M059J (cell line): ENCODE measurements at places on chromosomes 2 and 18.
A peak's percentile ranks its signal among the peaks of the same experiment; 100 is the strongest.

DNA sequence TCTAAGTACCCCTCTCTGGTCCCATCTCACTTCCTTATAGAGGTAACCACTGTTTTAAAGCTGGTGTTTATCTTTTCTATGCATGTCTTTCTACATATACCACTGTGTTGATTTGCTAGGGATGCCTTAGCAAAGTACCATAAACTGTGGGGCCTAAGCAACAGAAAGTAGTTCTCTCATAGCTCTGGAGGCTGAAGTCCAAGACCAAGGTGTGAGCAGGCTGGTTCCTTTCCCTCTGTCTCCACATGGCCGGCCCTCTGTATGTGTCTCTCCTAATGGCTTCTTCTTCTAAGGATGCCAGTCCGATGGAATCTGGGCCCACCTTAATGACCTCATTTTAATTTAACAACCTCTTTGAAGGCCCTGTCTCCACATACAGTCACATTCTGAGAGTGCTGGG lies 40.8 kb upstream of the ROCK2 start:
- no peak for DNase-seq

GRCh38 chr2:5145801-5146200 lies 546.4 kb upstream of the SOX11 start:
- no peak for DNase-seq

- peak; percentile 92 for DNase-seq
Measured at GRCh38 chr2:75459565-75460310, 101.0 kb downstream of the EVA1A start.

DNA sequence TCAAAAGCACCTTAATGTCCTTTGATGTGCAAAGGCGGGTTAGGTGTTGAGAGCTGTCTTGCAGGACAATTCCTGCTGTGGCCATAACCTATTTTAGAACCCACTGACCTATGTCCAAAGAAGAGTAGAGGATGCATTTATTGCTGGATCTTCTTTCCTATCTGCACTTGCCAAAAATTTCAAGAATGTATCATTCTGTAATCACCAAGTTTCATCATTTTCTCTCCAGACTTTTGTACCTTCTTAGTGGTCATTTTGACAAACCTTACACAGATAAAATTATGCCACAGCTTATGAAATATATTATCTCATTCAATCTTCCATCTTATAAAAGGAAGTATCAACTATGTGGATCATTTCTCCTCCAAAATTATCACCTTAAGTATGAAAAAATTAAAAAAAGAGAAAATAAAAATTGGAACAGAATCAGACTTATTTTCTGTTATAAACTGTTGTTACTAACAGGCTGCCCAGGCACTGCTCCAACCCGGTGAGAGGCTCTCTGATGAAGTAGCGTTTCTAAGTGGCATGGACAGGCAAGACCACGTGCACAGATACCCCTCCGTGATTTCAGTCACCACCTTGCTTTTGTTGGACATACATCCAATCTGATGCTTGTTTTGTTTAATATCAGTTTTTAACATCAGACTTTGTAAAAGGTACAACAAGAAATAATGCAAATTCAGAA lies 559.9 kb upstream of the ID2 start:
- no peak for DNase-seq

GRCh38 chr2:221517696-221518151 lies 54.4 kb downstream of the EPHA4 start:
- peak; percentile 83 for DNase-seq

GRCh38 chr18:10057894-10058791 lies 144.3 kb downstream of the VAPA start:
- peak; percentile 87 for DNase-seq

DNA sequence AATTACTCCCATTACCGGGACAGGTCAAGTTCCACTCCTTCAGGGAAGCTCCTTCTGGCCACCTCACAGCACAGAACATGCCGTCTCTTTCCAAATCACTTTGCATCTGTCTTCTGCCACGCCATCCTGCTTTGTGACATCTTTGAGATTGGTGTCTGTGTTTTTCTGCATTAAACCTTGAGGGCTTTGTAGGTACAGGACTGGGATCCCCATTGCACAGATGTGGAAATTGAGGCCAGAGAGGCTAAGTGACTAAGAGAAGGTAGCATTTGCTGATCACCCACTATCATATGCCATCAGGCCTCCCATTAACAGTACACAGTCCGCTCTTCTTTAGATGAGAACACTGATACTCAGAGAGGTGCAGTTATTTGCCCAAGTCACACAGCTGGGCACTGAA lies 9.5 kb upstream of the CYP27C1 start:
- DNase-seq: no peak

- DNase-seq: peak; percentile 30
Measured at GRCh38 chr2:209787416-209787815, 15.8 kb downstream of the UNC80 start.

GRCh38 chr2:100919316-100919715 lies 82.8 kb upstream of the RPL31 start:
- no peak for DNase-seq

GRCh38 chr2:72920318-72921087 lies 3.2 kb downstream of the EMX1 start:
- DNase-seq: peak; percentile 22

DNA sequence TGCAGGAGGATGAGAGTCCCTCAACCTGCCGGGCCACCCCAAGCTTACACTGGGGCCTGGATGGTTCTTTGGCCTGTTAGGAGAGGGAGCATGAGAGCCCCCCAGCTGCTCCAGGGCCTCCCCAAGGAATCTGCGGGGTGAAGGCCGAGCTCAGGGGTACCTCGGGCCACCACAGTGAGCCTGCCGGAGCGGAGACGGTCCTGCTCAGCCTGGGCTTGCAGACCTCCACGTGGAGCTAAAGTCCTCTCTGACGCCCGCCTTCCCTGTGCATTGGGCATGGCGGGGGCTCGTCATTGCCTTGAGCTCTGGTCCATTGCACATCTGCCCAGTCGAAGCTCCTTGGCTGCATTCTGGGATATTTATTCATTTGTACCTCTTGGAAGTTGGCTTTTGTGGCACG lies 62.7 kb downstream of the ASB1 start:
- DNase-seq: no peak

DNA sequence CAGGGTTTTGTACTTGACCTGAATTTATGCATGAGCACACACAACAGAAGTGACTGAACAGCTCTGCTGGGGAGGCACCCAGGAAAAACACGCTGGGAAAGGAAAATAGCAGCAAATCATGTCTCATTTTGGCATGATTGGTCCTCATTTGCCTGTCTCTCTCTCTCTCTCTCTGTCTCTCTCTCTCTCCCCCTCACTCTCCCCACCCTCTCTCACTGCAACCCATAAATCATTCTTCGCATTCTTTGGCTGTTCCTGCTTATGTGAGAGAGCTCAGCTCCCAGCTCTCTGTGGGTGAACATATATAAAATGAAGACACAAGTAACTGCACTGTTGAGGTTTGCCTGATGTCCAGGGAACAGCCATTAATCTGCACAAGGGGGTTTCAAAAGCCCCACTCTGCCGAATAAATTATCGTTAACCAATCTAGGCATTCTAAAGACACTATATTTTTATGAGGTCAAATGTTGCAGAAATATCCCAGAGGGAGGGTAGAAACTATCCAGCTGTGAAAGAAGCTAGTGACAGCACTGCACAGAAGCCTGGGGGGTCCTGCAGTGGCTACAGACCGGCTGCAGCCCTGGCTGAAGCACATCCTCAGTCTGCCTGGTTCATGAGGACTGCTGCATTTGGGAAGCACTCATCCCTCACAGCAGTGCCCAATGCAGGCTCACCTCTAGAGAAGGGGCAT lies 260.3 kb downstream of the AFF3 start:
- peak; percentile 87 for DNase-seq

DNA sequence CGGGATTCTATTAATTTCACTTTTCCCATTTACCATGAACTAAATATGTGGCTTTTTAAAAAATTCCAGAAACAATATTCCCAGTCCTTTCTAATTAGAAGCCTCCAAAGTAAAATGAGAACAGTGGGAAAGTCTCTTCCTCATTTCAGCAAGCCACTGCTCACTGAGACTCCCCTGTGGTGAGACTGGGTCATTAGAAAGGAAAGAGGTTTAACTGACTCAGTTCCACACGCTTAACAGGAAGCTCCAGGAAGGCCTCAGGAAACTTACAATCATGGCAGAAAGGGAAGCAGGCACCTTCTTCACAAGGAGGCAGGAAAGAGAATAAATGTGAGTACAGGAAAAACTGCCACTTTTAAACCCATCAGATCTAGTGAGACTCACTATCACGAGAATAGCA lies 258.9 kb upstream of the CHAC2 start:
- DNase-seq: peak; percentile 24

GRCh38 chr2:117801826-117802225 lies 12.7 kb upstream of the DDX18 start:
- no peak for DNase-seq

GRCh38 chr2:223542501-223542900 lies 59.7 kb downstream of the SCG2 start:
- no peak for DNase-seq

DNA sequence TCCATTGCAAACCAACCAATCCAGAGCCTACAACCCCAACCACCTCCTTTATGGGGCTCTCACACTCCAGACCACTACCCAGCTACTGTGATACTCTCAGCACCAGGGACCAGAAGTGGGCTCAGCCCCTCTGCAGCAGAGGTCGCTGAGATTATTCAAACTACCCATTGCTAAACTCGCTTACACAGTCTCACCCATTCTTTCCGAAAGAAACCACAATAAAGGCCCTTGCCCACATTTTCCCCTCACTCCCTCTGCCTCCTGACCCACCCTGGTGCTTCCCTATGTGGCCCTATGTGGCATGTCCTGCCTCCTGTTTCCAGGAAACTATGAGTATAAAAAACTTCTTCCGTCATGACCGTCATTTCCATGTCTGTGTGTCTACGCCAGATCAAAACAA lies 10.7 kb downstream of the TEX51 start:
- DNase-seq: no peak

DNA sequence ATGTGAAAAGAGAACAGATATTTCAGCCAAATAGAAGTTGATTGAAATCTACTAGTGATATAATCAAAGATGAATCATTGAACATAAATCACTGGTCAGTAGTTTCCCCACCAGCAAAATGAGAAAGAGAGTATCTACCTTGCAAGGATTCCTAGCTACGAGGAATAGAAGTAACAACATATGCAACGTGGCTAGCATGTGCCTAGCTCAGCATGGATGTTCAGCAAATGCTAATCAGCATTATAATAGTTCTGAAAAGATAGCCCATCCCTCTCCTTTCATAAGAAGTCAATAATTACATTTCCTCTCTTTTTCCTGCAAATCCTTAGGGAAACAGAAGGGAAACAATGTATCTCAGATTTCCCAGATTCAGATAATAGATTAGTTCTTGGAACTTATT lies 417.2 kb downstream of the SATB2 start:
- DNase-seq: no peak

DNA sequence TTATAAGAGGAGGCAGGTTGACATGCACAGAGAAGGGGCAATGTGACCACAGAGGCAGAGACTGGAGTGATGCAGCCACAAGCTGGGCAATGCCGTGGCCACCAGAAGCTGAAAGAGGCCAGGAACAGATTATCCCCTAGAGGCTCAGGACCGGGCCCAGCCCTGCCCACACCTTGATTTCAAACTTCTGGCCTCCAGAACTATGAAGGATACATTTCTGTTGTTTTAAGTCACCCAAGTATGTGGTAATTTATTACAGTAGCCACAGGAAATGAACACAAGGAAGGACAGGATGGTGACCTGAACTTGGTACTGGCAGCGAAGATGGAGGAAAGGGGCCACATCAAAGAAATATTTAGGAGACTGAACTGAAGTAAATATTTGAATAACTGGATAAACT lies 66.8 kb upstream of the RIOK3 start:
- peak; percentile 76 for DNase-seq

- peak; percentile 26 for DNase-seq
Measured at GRCh38 chr2:96527286-96528005, 9.1 kb upstream of the ARID5A start.

DNA sequence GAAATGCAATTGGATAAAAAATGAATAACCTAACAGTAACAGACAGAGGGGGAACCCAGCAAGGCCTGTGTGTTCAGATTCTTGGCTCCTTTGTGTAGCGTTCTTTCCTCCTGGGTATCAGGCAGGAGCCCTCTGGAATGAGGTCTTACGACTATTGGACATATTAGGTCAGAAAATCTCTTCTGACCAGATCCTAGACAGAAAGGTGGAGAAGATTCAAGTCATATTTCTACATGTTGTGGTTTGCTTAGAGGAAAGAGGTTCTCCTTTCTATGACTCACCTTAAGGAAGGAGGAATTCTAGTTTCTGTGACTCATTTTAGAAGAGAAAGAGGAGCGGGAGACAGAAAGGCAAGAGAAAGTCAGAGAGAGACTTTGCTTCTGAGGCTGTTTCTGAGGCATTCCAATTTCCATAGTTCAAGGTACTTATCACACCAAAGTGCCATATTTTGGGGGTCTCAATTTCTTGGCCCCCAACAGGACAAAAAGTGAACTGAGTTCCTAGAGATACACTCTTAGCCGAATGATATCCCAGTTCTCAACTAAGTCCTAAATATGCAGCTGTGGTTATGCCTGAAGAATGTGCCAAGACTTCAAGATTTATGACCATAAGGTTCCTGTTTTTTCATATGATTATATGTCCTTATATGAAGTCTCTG lies 618.6 kb downstream of the ZEB2 start:
- peak; percentile 89 for DNase-seq

DNA sequence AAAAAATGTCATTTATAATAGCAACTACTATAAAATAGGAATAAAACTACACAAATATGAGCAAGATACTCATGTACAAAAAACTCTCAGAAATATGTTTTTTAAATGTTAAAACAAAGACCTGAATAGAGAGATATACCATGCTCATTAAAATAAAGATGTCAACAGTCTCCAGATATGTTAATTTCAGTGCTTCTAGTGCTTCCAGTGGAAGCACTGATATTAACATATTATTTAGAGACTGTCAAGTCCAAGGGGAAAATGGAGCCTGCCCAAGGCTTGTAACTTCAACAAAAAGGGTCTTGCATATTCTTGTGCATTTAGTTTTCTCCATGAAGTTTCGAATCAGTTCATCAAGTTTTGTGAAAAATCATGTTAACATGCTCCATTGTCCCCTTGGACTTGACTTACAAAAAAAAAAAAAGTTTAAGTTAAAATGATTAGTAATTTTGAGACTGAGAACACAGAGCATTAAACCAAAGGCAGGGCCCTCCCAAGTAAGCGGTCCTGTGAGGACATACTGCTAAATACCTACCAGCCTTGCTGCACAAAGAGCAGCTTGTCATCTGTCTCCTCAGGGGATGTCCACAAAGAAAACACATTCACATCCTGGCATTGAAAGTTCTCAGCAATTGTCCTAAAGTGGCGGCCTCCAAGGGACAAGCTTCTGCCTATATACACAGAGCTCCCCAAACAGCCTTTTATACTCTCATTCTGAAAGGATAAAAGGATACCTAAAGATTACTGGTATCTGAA lies 501.9 kb upstream of the CHAC2 start:
- no peak for DNase-seq

DNA sequence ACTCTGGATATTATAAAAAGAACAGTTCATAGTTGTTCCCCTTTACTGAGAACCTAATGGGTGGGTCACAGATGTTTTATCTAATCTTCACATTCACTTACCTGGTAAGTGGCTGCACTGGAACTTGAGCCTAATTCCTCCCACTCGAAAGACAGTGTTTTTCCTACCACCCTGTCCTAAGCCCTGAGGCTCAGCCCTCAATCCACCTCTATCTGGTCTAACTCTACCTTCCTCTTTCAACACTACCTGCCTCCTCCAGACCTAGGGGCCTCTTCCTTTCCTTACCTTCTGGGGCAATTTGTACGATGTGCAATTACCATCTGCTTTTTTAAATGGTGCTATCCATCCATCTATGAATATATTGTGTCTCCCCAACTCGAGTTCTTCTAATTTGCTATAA lies 9.7 kb upstream of the KIF3C start:
- no peak for DNase-seq

GRCh38 chr2:230765611-230766300 lies 53.1 kb downstream of the CAB39 start:
- DNase-seq: no peak

- DNase-seq: no peak
Measured at GRCh38 chr18:13660510-13660909, 65.8 kb downstream of the FAM210A start.
